Parietal lobe (tissue), 2 donors: ENCODE measurements at places on chromosomes 4 and X. TPM values are rescaled to one million over a fixed set of nuclear protein-coding genes. Genes with fewer than 3 reads are reported as not detected.

The NR3C2 gene
- total RNA-seq, result 17.8 TPM

The RNF150 gene
- 53.2 TPM for total RNA-seq

The NEIL3 gene
- 6.9 TPM for total RNA-seq

The PNMA6A gene
- total RNA-seq, result 14.4 TPM

The SMAD1 gene
- total RNA-seq, result 41.0 TPM

The CACNA1F gene
- not detected for total RNA-seq

The MAGEB18 gene
- not detected for total RNA-seq

The SLC25A31 gene
- not detected for total RNA-seq

The ARAP2 gene
- 101 TPM for total RNA-seq

The FOXR2 gene
- not detected for total RNA-seq

The DAPP1 gene
- total RNA-seq, result 0.31 TPM

The NOP14 gene
- 8.1 TPM for total RNA-seq

The IL3RA gene
- total RNA-seq, result 1.6 TPM

The SLC7A11 gene
- 13.1 TPM for total RNA-seq

The LRP2BP gene
- 13.5 TPM for total RNA-seq

The MTTP gene
- total RNA-seq, result 1.3 TPM

The SLC6A14 gene
- total RNA-seq, result not detected

The DGAT2L6 gene
- total RNA-seq, result not detected

The ENPEP gene
- 1.6 TPM for total RNA-seq

The LAS1L gene
- total RNA-seq, result 24.7 TPM

The PFKFB1 gene
- 0.31 TPM for total RNA-seq

The GLRA2 gene
- 86.1 TPM for total RNA-seq

The IGFBP7 gene
- 33.5 TPM for total RNA-seq

The MID1IP1 gene
- 16.0 TPM for total RNA-seq

The UCP1 gene
- total RNA-seq, result not detected

The IL13RA2 gene
- 5.9 TPM for total RNA-seq

The HERC5 gene
- total RNA-seq, result 1.6 TPM

The TLR10 gene
- total RNA-seq, result 0.63 TPM

The PRSS12 gene
- 88.3 TPM for total RNA-seq

The GLOD5 gene
- not detected for total RNA-seq

The RPA4 gene
- 2.8 TPM for total RNA-seq

The ACSL4 gene
- total RNA-seq, result 152 TPM

The CCDC120 gene
- total RNA-seq, result 5.3 TPM

The RHOXF1 gene
- total RNA-seq, result not detected

The NEUROG2 gene
- total RNA-seq, result 13.1 TPM

The MGAT4D gene
- not detected for total RNA-seq

The DMP1 gene
- not detected for total RNA-seq

The NELFA gene
- 31.3 TPM for total RNA-seq

The SLC9B1 gene
- total RNA-seq, result 6.9 TPM

The GSX2 gene
- 2.8 TPM for total RNA-seq

The DBET gene
- total RNA-seq, result not detected

The CYBB gene
- 6.6 TPM for total RNA-seq

The NUP54 gene
- 98.3 TPM for total RNA-seq

The CXCL10 gene
- not detected for total RNA-seq

The DSPP gene
- total RNA-seq, result under 0.01 TPM

The CENPVL1 gene
- 2.5 TPM for total RNA-seq

The CXCL11 gene
- not detected for total RNA-seq
